ENCODE measurements at places on chromosomes 1 and 21.

DNA sequence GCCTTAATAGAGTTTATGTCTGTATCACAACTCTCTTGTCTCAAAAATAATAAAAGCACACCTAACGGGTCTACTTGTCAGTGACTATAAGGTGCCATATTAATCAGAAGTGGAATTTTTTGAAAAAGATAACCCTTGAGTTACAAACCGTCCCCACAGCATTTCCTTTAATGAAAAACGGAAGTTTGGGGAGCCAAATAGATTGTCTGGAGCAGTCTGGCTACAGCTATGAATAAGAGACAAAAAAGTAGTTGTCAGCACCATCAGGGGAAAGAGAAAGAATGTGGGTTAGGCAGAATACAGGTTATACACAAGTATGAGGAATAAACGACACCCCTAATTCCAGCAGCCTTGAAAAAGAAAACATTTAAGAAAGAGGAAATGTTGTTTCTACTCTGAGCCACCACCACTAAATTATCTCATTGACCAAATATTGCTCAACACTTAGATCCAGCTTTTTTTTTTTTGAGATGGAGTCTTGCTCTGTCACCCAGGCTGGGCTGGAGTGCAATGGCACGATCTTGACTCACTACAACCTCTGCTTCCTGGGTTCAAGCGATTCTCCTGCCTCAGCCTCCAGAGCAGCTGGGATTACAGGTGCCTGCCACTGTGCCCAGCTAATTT lies 29.4 kb upstream of the USP24 start:
- DNase-seq = no peak

GRCh38 chr1:229430761-229431283 lies 3.1 kb downstream of the ACTA1 start:
- peak; percentile 62 for DNase-seq

DNA sequence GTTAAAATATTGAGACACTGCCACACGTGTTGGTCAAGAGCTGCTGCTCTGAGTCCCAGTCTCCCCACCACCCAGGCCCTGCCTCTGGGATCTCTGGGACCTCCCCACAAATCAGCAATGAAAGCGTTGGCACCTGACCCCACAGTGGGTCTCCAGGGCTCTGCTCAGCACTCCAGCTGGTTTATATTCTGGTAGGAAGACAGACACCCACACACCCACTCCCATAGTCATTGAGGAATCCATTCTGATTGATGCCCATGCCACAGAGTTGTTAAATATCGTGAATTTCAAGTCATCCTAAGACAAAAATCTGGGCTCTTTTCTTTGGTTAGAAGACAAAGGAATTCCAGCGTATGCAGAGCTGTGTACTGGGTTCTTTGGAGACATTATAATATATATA lies 91.6 kb downstream of the KIF26B start:
- DNase-seq = no peak

DNA sequence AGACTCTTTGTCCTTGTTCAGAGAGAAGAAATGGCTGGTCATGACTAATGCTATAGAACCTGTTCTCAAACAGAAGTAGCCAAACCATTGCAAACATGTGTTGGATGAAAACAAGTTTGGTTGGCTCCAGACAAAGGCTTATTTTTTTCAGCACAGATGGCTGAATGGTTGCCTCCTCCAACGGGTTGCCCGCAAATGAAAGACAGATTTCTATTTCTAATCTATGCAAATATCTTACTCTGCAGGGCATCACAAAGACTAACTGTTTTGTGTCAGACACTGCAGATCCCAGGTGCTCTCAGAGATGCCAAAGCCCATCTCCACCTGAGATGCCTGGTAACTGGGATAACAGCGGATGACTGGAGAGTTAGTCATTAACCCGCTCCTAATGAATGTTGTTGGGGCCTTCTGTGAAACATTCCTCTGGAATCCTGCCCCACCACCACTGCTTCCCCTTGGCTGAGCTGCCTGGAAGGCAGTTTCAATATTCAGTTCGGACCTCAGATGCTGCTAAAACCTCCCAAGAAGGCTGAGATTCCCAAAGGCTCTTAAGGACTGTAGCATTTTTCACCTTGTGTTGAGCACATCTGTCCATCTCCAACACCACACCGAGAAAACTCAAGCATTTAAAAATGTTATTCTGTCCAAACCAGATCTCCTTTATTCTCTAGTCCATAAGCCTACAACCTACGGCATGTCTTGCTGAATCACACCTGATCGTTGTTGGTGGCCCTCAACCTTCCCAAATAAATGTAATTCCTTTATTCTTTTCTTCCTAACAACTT lies 104.4 kb downstream of the PTPN14 start:
- DNase-seq = no peak

- no peak for DNase-seq
Measured at GRCh38 chr1:206080026-206080820, 27.2 kb downstream of the RHEX start.

DNA sequence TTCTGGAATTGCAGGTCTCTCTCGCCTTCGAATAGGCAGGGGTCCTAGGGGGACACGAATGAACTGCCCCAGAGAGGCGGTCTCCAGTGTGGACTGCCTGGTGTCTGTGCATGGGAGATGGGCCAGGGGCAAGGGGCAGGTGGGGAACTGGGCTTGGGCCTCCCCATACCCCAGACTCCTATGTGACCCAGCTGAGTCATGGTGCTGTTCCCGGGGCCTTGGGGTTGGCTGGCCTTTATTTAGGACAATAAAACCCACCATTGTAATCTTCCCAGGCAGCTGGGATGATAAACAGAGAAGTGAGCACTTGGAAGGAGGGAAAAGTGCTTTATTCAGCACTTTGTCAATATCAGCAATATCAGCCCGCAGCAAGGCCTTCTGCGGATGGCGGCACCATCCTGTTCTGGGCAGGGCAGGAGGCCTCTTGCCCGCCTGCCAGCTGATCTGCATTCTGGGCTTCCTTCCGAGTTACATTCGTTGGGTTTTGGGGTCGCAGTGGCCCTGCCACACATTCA lies 209.0 kb upstream of the TMEM51 start:
- no peak for DNase-seq

DNA sequence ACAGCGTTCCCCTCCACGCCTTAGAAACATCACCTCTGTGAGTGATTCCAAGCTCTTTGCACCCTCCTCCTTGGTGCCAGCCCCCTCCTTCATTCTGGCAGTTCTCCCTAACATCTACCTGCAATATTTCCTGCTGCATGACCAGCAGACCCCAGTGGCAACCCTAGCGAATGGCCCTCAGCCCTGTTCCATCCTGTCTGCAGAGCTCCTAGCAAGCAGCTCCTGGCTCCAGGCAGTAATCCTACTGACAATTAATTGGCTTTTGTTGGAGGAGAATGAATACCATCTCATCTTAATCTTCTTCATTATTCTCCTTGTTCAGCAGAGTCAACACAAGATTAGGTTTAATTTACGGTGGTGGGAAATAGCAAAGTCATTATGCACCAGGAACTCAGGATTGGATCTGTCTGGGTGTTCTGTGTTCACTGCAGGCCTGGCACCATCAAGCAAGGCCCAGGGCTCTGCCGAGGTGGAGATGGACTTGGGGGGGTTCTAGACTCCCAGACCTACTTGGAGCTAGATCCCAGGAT lies 12.4 kb downstream of the FBXO2 start:
- no peak for DNase-seq

- DNase-seq = no peak
Measured at GRCh38 chr1:24415910-24416665, 486 bp downstream of the NIPAL3 start.

- DNase-seq = no peak
Measured at GRCh38 chr21:38326899-38327298, 70.1 kb downstream of the KCNJ15 start.

- no peak for DNase-seq
Measured at GRCh38 chr1:161131523-161132409, 701 bp downstream of the DEDD start.

DNA sequence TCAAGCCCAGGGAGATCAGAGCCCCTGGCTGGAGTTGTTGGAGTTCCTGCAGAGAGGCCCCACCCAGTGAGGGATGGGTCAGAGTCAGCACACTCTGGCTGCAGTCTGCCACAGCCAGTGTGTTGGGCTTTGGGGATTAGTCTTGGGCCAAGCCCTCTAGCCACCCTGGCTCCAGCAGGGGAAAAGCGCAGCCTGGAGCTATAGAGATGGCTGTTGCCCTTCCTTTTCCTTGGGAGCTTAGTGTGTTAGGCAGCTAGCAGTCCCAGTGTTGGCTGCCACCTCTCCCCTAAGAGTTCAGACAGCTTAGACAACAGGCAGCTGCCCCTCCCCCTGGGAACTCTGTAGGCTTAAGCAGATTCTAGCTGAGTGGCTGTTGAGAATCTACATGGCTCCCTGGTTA lies 45.1 kb downstream of the DPT start:
- DNase-seq = no peak

DNA sequence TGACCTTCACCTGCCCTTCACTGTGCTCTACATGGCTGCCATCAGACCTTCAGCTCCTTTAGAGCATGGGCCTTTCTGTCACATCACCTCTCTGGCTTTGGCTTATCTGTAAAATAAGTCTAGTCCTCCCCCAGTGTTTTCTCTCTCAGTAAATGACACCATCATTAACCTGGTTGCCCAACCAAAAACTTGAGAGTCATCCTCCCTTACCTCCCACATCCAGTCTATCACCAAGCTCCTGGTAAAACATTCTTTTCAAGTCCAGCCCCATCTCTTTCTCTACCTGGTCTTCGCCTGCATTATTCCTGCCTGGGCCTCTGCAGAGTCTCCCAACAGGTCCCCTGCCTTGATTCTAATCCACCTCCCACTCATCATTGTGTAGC lies 13.1 kb downstream of the SLC26A9 start:
- no peak for DNase-seq

Data from activated T-cell treated with anti-CD3 and anti-CD28 coated beads, Interleukin-2, amount 50 U/mL, for 24 hours (primary cell).